ENCODE measurements at places on chromosomes 5 and 9.

GRCh38 chr5:154968953-154969352 is 28.1 kb downstream of the MRPL22 start:
- no peak for DNase-seq

- DNase-seq: no peak
Measured at GRCh38 chr5:176854164-176854563, 43.8 kb downstream of the UNC5A start.

DNA sequence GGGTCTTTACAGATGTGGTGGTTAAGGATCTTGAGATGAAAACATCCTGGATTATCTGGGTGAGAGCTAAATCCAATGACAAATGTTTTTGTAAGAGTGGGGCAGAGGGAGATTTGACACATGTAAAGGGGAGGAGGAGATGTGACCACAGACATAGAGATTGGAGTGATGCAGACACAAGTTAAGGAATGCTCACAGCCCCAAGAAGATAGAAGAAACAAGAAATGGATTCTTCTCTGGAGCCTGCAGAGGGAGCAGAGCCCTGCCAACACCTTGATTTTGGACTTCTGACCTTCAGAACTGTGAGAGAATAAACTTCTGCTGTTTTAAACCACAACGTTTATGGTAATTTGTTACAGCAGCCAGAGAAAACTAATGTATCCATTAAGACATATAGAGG is 21.7 kb downstream of the ITGA2 start:
- no peak for DNase-seq

- no peak for DNase-seq
Measured at GRCh38 chr9:114149181-114149580, 6.2 kb upstream of the COL27A1 start.

DNA sequence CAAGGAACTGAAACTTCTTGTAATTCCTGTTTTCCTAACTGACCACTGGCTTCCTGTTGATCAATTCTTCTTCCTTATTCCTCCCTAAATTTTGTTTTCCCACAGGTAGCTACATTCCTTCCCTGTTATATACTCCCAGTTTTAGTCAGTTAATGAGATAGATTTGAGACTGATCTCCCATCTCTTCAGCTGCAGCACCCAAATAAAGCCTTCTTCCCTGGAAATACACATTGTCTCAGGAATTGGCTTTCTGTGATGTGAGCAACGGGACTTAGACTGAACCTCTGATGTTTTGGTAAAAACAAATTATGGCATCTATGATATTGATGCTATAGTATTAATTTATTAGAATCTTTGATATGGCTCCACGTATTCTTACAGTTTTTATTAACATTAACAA is 617.3 kb upstream of the ST8SIA4 start:
- DNase-seq: no peak

GRCh38 chr5:160198841-160199409 is 30.4 kb upstream of the FABP6 start:
- DNase-seq: no peak

GRCh38 chr5:87599778-87600177 is 187.0 kb upstream of the CCNH start:
- DNase-seq: no peak

GRCh38 chr5:95471487-95471886 is 80.3 kb downstream of the FAM81B start:
- DNase-seq: no peak

- DNase-seq: no peak
Measured at GRCh38 chr5:95027775-95028174, 257.1 kb downstream of the MCTP1 start.

GRCh38 chr9:27634879-27635278 is 61.6 kb upstream of the C9orf72 start:
- no peak for DNase-seq

GRCh38 chr5:107790671-107791070 is 119.9 kb upstream of the EFNA5 start:
- no peak for DNase-seq

DNA sequence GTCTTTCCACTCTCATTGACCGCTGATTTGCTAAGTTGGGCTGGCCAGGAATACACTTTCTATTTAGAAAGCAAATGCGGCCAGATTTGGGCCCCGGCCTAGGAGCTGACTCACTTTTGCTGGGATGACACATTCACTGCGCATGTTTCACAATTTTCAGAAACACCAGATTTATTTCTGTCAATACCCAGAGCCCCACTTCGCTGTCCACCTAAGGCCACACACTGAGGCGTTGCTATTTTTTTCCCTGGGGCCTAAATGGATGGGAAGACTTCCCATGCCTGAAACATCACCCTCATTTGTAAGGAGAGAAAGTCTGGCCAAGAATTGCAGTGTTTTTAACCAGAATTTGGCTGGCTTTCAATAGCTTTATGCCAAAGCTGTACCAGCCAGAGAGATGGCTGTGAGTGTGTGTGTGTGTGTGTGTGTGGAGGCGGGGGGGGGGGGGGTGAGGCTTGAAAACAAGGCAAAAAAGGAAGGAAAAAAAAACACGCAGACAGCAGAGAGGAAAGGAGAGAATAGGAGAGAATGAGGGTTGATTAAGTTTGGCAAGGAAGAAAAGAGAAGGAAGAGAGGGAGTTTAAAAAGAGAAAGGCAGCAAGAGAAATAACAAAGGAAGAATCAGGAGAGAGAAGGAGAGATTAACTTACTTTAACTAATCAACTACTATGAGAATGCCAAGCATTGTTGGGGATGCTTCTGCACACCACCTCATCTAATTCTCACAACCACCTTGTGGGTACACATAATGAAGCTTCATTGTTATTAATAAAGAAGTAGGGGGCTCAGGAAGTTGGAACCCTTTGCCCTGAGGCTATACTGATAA is 261.4 kb upstream of the KLF4 start:
- DNase-seq: peak; percentile 92

GRCh38 chr9:104555521-104555920 is 13.4 kb upstream of the OR13C8 start:
- DNase-seq: no peak

DNA sequence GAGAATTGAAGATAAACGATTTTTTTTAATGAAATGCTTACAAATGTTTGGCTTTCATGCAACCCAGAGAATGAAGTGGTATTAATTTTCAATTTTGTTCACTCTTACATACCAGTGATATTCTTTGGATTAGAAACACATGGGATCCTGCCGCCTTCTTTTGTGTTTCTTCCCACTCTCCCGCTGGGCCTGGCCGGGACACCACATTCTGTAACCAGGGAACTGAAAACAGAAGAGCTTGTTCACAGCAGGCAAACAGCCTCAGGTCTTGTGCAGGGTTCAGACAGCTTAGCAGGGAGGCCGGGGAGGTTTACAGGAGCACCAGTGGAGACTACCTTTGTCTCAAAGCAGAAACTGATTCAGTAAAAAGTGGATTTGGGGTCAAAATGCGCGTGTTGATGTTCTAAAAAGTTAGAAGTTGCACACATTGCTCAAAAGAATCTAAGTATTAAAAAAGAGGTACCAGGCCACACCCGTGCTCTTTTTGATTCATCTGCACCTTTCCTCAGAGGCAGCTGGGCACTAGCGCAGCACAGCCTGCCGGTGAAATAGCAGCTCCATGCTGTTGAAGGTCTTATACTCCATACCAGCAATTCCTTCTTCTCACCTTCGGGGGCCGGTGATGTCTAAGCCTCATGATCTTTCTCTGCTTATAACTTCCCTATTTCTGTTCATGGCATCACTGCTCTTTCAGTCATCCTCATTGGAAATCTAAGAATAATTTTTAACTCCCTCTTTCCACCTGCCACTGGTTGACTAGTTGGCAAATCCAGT is 67.1 kb downstream of the GRAMD2B start:
- DNase-seq: no peak

Measured in psoas muscle (tissue), 8 donors.